ENCODE measurements at places on chromosomes 1 and 21. TPM values are rescaled to one million over a fixed set of nuclear protein-coding genes. Genes with fewer than 3 reads are reported as not detected.
A peak's percentile ranks its signal among the peaks of the same experiment; 100 is the strongest.

DNA sequence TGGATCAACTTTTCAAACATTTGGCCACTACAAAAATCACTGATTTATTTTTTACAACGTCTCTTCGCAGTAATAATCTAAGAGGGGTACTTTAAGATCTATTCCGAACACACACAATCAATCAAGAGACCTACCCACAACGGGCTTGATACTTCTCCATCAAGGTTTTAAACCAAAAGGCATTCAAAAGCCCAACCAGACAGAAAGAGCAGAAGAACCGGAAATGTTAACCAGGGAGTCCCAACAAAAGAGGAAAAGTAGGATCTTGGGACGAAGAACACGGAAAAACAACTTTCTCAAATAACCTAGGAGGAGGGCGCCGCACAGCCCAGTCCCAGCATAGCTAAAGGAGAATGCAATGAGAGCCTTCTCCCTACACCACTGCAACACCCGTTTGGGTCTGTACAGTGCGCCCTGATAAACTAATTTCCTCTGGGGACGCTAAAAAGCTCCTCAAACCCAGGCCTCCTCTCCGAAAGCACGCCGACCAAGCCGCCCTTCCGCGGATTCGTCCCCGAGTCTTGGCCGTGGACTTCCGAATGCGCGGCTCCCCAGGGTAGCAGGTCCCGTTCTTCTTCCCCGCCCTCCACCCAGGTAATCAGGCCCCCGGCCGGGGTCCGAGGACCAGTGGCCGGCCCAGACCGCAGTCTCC, 623 bp downstream of the RPL22 start:
- H3K27ac ChIP-seq, result peak overlapping the region; percentile 79
- H3K4me3 ChIP-seq, result peak overlapping the region; percentile 99
- no peak for DNase-seq
- H3K4me1 ChIP-seq, result peaks cover 6% of the 10 kb centered on the region
- H3K27me3 ChIP-seq, result no peaks in the 10 kb centered on the region

RIPPLY3 gene
- total RNA-seq, result 0.44 TPM

DNA sequence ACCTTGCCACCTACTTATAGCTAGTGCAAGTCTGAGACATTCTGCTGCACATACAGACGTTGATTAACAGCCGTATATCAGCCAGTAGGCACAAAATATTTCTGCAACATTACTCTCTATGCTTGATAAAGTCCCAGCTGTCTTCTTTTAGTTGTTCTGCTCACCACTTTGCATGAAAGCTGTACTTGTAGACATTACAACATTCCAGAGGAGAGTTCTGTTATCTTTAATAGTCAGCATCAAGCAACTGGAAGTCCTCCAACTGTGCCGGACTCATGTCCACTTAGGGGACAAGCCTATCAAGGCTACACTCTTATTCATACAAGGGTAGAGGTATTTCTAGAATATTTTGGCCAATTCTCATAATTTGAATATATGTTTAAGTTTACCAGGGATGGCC, 50.0 kb downstream of the CACHD1 start:
- H3K4me3 ChIP-seq, result no peak overlapping the region
- DNase-seq, result no peak
- no peaks in the 10 kb centered on the region for H3K27me3 ChIP-seq
- no peaks in the 10 kb centered on the region for H3K36me3 ChIP-seq

- peak overlapping the region; percentile 90 for H3K4me3 ChIP-seq
- H3K4me1 ChIP-seq, result no peaks in the 10 kb centered on the region
- H3K27ac ChIP-seq, result peak overlapping the region; percentile 58
- DNase-seq, result no peak
- peaks cover 5% of the 10 kb centered on the region for H3K36me3 ChIP-seq
Observed at GRCh38 chr1:183632964-183633363, 2.6 kb downstream of the ARPC5 start.

CLDN14 gene
- not detected for total RNA-seq

GRCh38 chr1:165525708-165526107, 18.1 kb upstream of the LRRC52 start:
- no peaks in the 10 kb centered on the region for H3K27me3 ChIP-seq
- no peaks in the 10 kb centered on the region for H3K36me3 ChIP-seq
- no peaks in the 10 kb centered on the region for H3K4me1 ChIP-seq

HNRNPCL2 gene
- total RNA-seq, result not detected

EMC1 gene
- 42.3 TPM for total RNA-seq

DNA sequence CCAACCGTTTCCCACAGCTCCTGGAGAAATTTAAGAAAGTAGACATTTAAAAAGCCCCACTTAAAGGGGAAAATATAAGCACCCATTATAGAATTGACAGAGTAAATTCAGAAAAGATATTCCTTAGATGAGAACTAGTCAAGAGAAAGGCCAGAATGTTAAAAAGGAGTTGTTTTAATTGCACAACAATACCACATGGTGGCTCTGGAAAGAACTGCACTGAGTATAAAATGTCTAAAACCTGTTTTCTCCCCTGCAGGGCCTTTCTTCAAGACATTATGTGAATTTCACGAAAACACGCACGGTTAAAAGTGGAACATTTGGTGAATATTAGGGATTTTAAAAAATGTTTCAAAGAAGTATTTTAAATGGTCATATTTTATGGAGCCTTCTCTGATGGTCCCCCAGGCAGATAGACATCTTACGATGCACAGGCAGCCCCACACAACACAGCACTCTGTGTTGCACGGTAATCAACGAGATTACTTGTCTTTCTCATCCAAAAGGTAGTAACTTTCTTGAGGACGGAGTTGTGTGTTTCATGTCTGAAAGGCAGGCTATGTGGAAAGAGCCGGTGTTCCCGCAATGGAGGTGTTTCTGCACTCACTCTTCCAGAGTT, 101.9 kb downstream of the PRRX1 start:
- no peak overlapping the region for H3K4me3 ChIP-seq
- no peaks in the 10 kb centered on the region for H3K27me3 ChIP-seq
- no peak for DNase-seq
- H3K4me1 ChIP-seq, result no peaks in the 10 kb centered on the region
- no peaks in the 10 kb centered on the region for H3K36me3 ChIP-seq

GRCh38 chr21:29606613-29607012, 307.9 kb downstream of the BACH1 start:
- no peak overlapping the region for H3K27ac ChIP-seq
- H3K4me1 ChIP-seq, result no peaks in the 10 kb centered on the region
- H3K27me3 ChIP-seq, result no peaks in the 10 kb centered on the region

CR1L gene
- total RNA-seq, result not detected

BRDT gene
- total RNA-seq, result not detected

GRCh38 chr1:156601892-156602291, 613 bp upstream of the GPATCH4 start:
- H3K27me3 ChIP-seq, result no peaks in the 10 kb centered on the region
- peak overlapping the region; percentile 69 for H3K4me3 ChIP-seq
- no peaks in the 10 kb centered on the region for H3K4me1 ChIP-seq
- H3K27ac ChIP-seq, result peak overlapping the region; percentile 76
- no peaks in the 10 kb centered on the region for H3K36me3 ChIP-seq

GRCh38 chr21:41806773-41807172, 39.9 kb upstream of the RIPK4 start:
- no peak for DNase-seq
- H3K27me3 ChIP-seq, result no peaks in the 10 kb centered on the region
- H3K36me3 ChIP-seq, result no peaks in the 10 kb centered on the region
- H3K4me1 ChIP-seq, result peaks cover 10% of the 10 kb centered on the region
- no peak overlapping the region for H3K27ac ChIP-seq
- H3K4me3 ChIP-seq, result no peak overlapping the region

DNA sequence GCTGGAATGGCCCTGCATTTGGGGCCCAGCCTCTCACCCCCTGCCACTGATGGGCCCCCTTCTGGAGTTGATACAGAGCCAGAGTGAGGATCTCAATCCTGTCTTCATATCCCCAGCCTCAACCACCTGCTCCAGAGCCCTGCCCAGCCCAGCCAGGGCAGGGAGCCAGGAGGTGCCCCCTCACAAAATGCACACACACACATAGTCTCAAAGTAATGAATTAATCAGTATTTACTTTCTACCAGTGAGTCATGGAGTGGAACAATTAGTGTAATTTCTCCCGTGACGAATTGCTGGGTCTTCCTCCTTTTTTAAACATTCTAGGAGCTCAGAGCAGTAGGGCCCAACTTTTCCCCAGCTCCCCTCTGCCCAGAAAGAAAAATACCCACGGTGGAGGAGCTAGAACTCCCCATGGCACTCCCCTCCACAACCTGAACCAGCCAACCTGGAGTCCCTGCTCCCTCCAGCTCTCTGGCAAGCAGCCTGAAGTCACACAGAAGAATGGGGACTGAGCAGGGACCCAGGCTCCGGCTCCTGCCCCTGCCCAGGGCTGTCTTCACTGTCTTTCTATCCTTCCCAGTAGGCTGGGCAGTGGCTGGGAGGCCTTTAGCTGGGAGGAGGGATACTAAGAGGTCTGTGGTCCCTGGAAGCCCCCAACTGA, 29.3 kb downstream of the SDC3 start:
- H3K27ac ChIP-seq, result peak overlapping the region; percentile 56
- H3K4me1 ChIP-seq, result peaks cover 7% of the 10 kb centered on the region
- no peaks in the 10 kb centered on the region for H3K27me3 ChIP-seq
- no peak for DNase-seq
- no peaks in the 10 kb centered on the region for H3K36me3 ChIP-seq
- no peak overlapping the region for H3K4me3 ChIP-seq

GRCh38 chr1:166032572-166033371, 134.0 kb downstream of the FAM78B start:
- H3K27ac ChIP-seq, result no peak overlapping the region
- no peaks in the 10 kb centered on the region for H3K4me1 ChIP-seq
- no peak for DNase-seq
- no peaks in the 10 kb centered on the region for H3K36me3 ChIP-seq
- H3K27me3 ChIP-seq, result no peaks in the 10 kb centered on the region

- H3K27ac ChIP-seq, result no peak overlapping the region
- no peaks in the 10 kb centered on the region for H3K36me3 ChIP-seq
- no peaks in the 10 kb centered on the region for H3K27me3 ChIP-seq
- no peak overlapping the region for H3K4me3 ChIP-seq
- DNase-seq, result no peak
Observed at GRCh38 chr1:187877220-187877619, 1048.5 kb downstream of the PLA2G4A start.

DNA sequence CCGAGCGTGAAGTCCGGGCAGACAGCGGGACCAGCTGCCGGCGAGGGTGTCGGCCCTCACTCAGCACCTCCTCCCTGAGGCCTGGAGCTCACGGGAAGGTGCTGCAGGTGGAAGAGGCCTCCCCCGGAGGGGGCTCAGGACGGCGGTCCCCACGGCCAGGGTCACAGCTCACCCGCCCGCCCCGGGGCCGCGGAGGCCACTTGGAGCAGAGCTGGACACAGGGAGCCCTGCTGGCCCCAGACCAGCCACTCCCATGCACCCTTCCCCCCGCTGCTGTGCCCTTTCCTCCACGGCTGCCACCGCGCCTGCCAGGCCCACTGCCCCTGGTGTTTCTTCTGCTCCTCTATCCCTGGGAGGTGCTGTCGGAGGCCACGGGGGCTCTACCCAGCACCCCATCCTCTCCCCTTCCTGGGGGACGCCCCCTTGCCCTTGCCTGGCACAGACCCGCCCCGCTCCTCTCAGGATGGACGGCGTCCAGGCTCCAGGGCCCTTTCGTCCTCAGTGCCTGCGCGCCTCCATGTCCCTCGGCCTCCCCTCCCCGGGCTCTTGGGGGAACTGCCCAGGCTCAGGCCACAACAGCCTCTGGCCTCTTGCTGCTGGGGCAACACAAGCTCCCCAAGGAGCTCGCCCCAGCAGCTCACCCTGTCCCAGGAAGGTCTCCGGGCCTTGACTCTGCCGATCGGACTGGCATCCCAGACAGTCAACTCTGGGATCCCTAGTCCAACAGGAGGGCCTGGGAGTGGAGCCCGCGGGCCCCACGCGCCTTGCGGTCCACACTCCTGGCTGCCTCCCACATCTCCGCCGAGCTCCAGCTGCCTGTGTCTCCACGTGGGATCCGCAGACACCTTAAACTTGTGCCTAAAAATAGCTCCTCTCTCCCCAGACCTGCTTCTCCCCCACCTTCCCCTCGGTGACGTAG, 4.1 kb downstream of the TMEM240 start:
- H3K4me1 ChIP-seq, result no peaks in the 10 kb centered on the region
- no peaks in the 10 kb centered on the region for H3K36me3 ChIP-seq
- no peaks in the 10 kb centered on the region for H3K27me3 ChIP-seq

DNA sequence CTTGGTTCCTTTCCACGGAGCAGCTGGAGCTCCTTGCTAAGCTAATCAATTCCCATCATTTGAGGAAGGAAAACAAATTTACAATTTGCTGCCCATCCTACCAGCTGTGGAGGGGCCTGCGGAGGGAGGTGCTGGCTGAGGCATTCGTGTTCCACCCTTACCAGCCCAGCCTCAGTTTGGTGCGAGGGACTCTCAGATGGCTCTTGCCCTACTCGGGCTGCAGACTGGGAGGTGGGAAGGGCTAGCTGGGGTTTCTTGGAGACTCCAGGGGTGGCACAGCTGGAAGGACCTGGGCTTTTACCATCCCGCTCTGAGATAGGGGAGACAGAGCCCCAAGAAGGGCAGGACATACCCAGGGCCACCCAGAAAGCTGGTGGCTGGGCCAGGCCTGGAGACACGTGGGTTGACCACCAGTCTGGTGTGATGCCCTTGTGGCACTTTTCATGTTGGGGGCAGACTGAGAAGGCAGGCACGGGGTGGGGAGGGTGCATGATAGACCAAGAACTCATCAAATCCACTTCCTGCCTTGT, 17.7 kb downstream of the DISP3 start:
- no peaks in the 10 kb centered on the region for H3K36me3 ChIP-seq
- no peak overlapping the region for H3K4me3 ChIP-seq
- no peak for DNase-seq

DNA sequence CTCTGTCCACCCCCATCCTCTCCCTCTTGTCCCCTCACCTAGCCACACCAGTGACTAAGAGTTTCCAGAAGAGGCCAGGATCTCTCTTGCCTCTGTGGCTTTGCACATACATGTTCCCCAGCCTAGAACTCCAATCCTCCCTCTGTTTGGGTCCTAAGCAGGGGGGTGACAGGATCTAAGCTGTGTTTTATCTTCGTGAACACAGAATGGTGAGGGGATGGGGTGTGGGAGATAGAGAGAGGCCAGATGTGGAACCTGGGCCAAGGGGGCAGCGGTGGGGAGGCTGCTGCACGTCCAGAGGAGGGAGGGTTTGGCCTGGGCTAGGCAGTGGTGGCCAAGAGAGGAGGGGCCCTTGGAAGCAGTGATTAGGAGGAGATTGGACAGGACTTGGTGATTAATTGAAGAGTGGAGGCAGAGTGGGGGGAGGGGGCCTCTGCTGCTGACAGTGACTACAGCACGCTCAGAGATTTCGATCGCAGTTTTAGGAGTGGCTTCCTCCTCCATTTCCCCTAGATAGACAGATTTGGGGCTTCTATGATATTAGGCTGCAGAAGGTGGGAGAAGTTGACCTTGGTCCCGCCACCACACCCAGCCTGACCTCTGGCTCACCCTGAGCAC, 17.1 kb upstream of the ADGRB2 start:
- H3K4me3 ChIP-seq, result no peak overlapping the region
- no peak for DNase-seq
- no peaks in the 10 kb centered on the region for H3K4me1 ChIP-seq
- no peaks in the 10 kb centered on the region for H3K27me3 ChIP-seq
- H3K27ac ChIP-seq, result no peak overlapping the region
- H3K36me3 ChIP-seq, result no peaks in the 10 kb centered on the region

Data from breast epithelium (tissue), 4 donors.